Activated CD4-positive, alpha-beta T cell treated with anti-CD3 and anti-CD28 coated beads for 36 hours (primary cell): ENCODE measurements at places on chromosomes 16 and 17.

DNA sequence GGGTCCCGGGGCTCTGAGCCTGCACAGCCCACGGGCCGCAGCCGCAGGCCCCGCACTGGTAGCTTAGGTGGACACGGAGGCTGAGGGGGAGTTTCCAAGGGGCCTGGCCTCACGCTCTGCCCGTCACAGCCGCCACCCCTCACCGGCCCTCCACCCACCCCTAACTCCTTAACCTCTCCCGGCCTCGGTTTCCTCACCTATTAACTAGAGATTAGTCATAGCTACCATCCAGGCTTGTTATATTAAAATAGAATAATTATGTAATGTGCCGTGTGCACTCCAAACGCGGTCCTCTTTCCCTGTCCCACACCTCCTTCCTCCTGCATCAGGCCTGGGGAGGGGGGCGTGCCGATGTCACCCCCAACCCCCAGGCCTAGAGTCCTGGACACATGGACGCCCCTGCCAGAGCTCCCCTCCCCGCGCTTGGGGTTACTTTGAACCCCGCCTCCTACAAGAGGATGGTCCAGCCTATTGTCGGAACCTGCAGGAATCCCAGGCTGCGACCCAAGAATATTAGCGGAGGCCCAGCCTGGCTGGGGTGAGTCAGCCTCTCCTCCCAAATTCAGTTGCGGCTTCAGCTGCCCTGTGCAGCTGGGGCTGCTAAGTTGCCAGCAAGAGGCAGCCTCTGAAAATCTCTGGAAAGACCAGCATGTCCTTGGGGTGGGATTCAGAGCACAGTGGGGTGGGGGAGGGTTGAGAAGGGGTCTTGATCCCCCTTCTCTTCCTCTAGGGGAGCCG, 17.3 kb downstream of the SOCS3 start:
- no peak for DNase-seq

- DNase-seq: no peak
Measured at GRCh38 chr16:86515777-86516622, 5.7 kb downstream of the FOXF1 start.

DNA sequence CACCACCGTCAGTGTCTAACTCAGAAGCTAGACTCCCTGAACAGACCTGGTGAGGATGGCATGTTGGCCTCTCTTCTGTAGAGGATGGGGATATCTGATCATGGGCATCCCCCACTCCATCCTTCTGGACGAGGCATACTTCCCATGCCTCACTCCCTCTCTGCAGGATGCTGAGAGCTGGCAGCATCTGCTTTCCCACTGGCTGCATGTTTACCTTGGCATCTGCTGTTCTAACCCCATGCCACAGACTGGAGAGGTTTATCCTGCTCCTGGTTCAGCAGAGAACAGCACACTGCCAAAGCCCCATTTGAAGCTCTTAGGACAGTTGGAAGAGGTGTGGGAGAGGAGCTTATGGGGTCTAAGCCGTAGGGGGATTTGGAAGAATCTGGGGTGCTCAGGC, 46.0 kb downstream of the YPEL2 start:
- no peak for DNase-seq

GRCh38 chr16:86531641-86532525, 21.6 kb downstream of the FOXF1 start:
- DNase-seq: no peak
